ENCODE measurements at places on chromosomes 5 and 9. TPM values are rescaled to one million over a fixed set of nuclear protein-coding genes. Genes with fewer than 3 reads are reported as not detected.

GRCh38 chr9:92671323-92671722, 1.4 kb upstream of the IPPK start:
- no peak for DNase-seq

GRCh38 chr5:96172436-96172835, 210.8 kb upstream of the ELL2 start:
- no peak for DNase-seq

DNA sequence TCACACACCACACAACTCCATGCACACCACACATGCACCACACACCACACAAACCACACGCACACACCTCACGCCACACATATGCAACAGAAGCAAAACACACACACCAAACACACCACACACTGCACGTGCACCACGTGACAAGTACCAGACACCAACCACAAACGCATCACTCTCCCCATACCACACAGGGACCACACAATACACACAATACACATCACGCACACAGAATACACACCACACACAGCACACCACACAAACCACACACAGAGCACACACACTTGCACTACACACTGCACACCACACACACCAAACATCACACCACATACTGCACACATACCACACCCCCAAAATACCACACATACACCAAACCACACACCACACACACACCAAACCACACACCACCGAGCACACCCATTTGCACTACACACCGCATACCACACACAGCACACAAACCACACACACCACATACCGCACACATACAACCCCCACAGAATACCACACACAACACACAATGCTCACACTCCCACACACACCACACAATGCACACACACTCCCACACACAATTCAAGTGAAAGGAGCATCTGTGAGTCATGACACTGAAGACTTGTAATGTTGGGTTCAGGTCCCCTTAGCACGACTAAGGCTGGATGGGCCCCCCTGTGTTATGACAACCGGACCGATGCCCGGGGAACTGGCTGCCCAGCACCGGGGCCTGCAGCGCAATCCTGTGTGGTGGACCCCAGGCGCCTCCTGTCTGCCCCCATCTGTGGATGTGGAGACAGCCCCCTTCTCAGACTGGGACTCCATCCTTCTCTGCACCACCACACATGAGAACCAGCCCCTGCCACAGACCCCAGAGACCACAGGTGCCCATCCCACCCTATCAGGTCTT, 6.0 kb upstream of the ZDHHC11 start:
- DNase-seq: no peak

The TIMD4 gene
- total RNA-seq: 0.13 TPM

- no peak for DNase-seq
These were observed 125.8 kb upstream of the SHB start for GRCh38 chr9:38194870-38195269.

DNA sequence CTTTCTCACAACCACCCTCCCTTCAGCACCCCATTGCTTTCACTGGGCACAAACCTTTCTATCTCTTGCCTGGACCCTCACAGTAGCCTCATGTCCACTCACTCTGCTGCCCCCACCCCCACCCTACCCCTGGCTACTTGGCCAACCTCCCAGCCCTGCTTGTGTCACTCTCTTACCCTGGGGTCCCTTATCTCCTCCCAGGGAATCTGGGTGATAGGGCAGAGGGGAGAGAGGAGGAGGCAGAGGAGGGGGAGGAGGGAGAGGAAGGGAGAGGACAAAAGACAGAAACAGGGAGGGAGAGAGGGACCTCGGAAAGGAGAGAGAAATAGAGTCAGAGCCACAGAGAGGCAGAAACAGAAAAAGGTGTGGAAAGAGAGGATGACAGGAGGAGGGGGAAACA, 25.0 kb upstream of the KIF12 start:
- no peak for DNase-seq

DNA sequence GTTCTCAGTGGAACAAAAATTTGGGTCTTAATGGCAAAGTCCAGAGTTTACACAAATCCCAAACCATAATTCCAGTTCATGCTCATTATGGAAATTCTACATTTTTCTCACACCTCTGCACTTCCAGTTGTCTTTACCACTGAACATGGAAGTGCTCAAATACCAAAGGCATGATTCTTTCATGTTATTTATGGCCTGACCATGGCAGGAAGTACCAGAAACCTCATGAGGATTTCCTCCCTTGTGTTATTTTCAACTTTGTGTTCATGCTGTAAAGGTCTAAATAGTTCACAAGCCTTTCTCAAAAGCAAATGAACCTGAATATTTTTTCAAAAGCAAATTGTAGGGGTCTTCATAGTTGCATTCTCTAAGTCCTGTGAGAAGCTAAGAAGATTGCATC, 82.0 kb upstream of the ITGA1 start:
- no peak for DNase-seq

DNA sequence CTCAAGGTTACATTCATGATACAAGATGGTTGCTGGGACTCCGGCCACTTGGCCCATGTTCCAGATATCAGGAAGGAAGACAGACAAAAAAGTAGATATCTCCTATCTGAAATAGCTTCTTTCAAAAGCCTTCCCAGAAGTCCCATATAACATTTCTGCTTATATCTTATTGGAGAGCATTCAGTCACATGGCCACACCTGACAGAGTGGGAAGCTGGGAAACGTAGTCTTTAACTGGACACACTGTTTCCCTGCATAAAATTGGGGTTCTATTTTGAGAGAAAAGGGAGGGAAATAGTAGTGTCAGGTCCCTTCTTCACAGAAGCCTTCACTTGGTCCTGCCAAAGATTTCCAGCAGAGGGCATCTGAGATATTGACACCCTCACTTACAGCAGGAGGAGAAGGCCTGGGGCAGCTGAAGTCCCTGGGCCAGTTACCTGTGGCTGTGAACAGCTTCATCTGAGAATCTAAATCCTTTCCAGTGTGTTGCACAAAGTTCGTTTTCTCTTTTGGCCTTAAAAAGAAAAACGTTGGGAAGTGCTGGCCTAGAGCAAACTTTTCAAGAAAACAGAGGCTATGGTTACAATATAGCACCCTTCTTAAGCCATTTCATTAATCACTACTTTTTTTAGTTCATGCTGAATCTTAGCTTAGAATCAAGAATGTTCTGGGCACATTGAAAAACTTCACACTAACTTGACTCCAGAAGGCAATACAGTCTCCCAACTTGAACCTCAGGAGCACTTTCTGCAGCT, 33.5 kb downstream of the SPEF2 start:
- DNase-seq: peak; percentile 59

GRCh38 chr5:62343428-62343827, 37.4 kb downstream of the KIF2A start:
- no peak for DNase-seq

DNA sequence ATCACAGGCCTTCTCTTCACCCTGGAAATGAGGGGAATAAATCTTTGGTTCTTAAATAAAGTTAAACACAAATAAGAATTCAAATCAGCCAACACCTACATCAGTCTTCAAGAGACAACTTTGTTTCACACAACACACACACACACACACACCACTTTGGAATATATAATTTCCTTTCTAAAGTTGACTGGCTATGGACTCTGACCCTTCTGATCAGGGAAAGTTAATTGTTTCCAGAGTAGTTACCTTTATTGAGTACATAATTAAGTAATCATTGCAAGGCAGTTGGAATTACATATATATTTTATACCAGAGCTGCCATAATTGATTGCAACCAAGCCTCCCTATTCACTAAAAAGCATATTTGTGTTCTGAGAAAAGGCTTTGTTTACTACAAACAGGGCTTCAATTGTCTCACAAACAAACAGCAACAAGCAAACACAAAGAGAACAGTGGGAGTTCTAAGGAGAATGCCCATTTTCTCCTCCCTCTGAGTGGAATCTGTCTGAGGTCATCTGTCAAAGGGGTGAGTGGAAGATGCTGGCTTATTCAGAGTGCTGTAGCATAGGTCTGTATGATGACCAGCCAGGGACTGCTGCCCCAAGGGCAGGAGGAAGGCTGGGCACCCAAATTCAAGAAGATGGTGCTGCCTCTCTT, 136.6 kb downstream of the SEMA6A start:
- DNase-seq: no peak

The APC gene
- total RNA-seq: 31.8 TPM

GRCh38 chr5:76225336-76225735, 142.2 kb downstream of the SV2C start:
- DNase-seq: no peak

GRCh38 chr9:2729003-2729402, 11.7 kb downstream of the KCNV2 start:
- DNase-seq: no peak

DNA sequence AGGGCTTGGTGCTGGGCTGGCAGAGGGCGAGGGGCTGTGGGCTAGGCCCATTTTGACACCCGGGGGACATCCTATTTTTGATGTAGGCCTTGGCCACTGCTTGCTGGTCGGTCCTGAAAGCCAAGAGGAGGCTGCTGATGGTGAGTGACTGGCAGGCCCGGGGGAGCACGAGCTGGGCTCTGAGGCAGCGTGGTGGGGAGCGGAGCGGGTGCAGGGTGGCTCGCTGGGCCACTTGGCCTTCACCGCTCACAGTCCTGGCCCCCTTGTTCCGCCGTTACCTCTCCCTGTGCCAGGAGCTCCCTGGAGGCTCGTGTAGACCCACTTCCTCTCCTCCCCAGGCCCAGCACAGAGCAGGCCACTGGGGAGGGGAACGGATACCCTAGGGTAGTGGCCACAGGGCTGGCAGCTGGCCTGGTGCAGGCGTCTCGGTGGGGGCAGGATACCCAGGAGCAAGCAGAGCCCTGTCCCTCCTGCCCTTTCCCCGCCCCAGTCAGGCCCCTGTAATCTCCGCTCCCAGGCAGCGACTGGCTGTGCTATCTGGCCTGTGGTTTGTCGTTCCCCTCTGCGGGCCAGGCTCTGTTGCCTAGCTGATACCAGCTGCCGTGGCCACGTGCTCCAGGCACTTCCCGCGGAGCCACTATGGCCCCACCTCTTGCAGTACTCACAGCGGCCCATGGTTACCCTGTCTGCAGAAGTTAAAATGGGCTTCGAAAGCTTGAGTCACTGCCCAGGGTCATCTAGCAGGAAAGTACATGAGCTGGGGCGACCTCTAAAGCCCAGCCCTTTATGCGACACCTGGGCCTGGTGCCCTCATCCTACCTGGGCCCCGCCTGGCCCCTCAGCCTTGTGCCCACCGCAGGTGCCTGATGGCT, 11.7 kb upstream of the DOLPP1 start:
- DNase-seq: no peak

- no peak for DNase-seq
These were observed 28.6 kb upstream of the TNC start for GRCh38 chr9:115146581-115147021.

DNA sequence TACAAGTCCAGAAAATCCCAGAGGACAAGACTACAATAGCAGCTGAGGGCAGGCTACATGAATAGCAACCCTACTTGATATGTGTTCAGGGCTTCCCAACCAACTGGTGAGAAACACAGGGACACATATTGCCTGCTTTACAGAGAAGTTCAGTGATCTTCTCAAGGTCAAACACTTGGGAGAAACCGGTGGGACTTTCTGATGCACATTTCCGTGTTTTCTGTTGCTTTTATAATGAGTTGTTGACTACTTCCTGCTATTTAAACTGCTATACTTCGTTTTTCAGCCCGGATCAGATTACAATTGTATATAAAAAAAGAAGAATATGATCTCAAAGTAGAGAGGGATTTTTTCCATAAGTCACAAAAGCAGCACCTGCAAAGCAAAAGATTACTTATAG, 175.1 kb downstream of the SNX18 start:
- no peak for DNase-seq

DNA sequence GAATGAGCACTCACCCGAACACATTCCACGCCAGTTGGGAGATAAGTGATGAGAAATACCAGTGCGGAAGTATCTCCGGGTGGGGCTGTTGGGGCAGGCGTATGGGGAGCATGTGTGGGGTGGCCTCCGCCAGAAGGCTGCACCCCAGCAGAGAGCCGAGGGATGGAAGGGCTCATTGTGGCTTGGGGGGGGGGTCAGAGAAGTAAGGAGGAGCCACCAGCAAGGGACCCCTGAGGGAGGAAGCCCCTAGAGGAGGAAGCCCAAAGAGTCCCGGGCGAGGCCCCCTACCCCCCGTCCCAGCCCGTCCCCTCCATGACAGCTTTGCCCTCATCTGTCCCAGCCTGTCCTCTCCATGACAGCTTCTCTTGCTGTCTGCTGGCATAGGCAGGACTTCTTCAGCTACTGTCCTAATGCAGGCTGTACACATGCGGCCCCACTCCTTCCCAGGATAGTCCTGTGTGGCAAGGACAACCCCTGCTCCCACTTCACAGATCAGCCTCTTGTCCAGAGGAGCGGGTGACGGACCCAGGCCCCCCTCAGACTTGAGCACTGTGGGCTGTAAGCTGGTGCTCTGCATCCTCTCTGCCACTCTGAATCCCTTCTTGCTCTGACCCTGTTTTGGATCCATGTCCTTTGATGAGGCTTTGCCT, 239.6 kb downstream of the CACNA1B start:
- DNase-seq: no peak

- no peak for DNase-seq
These were observed 314.0 kb downstream of the AGTPBP1 start for GRCh38 chr9:85427772-85428171.

GRCh38 chr5:128477944-128478343, 60.1 kb downstream of the FBN2 start:
- no peak for DNase-seq

- DNase-seq: no peak
These were observed 100.8 kb downstream of the CTNND2 start for GRCh38 chr5:11803436-11803835.

The ZNF883 gene
- 22.0 TPM for total RNA-seq

- no peak for DNase-seq
These were observed 174.7 kb downstream of the GAS1 start for GRCh38 chr9:86772635-86772993.

- no peak for DNase-seq
These were observed 18.5 kb downstream of the TBC1D2 start for GRCh38 chr9:98236901-98237487.

DNA sequence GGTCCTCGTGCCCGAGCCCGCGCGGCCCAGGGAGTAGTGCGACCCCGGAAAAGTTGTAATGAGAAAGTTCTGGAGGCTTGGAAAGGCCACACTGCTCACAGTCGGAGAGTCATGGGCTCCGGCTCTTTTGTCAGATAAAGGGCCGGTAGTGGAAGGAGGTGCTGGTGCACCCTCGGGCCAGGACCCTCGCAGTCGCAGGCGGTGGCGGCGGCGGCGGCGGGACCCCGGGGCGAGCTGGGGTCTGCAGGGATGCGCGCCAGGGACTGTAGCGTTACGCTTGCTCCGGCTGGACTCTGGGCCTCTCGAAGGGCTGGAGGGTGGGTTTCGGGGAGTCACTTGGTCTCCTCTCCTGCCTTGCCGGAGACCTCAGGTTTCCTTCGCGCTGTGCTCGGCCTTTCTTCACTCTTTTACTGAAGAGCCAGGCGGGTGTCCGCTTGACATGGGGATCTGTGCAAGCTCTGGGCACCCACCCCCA, 1.5 kb downstream of the RORB start:
- peak; percentile 31 for DNase-seq

The OR1N2 gene
- not detected for total RNA-seq

GRCh38 chr9:2916382-2916985, 72.6 kb upstream of the PUM3 start:
- DNase-seq: no peak

Data from WTC11 (cell line).